D721Med (cell line): ENCODE measurements at places on chromosomes 4 and X.

- DNase-seq: no peak
Observed at GRCh38 chrX:10054396-10054795, 87.2 kb downstream of the CLDN34 start.

- DNase-seq: no peak
Observed at GRCh38 chrX:42432552-42432951, 345.4 kb downstream of the PPP1R2C start.

GRCh38 chr4:138865765-138866164 lies 149.8 kb upstream of the NOCT start:
- DNase-seq: no peak

DNA sequence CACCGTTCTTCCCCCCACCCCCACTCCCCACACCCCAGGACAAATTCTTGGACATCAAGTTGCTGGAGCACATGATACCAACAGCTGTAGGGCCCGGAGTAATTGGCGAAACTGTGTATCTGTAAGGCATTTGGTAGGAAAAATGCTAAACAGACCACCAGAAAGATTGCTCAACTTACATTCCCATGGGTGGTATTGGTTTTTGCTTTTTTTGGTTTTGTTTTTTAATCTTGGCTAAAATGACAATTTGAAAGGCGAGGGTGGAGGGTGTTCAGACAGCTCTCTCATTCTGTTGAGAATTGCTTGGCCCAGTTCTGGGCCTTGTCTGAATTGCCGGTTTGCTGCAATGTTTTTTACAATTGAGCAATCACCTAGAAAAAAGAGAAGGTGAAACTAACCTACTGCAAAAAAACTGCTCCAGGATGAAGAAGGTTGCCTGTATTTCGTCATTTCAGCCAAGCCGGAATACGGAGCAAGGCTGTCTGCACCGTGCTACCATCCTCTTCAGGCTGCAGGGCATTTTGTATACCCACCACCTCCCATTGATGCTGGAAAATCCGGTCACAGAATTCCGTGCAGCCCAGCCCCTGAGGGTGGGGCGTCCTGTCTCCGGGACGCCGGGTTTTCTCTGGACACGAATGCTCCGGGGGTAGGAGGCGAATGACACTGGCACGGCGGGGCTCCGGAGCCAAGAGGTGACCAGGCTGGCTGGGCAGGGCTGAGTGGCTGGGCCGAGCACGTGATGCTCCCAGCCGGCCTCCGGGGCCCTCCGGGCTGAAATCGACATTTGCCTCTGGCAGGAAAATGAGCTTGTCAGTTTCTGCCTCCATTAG lies at the start of gene CLCN4:
Gene CLCN4, plus strand, starts transcription at position 777 of the 833 bp plus-strand sequence. CDS start 28,058 bp downstream, outside the sequence.
- no peak for DNase-seq

DNA sequence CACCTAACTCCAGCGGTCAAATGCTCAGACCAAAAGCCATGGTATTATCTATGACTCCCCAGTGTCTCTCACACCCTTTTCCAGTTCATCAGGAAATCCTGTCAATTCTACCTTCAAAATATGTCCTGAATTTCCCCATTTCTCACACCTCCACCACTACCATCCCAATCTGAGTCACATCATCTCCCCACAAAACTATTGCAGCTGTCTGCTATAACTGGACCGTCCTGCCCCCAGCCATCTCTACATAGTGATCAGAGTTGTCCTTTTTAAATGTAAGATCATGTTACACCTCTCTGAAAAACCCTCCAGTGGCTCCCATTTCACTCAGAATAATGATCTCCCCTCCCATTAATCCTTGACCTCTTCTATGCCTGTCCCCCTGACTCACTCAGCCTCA lies 6.8 kb upstream of the ODAPH start:
- no peak for DNase-seq

DNA sequence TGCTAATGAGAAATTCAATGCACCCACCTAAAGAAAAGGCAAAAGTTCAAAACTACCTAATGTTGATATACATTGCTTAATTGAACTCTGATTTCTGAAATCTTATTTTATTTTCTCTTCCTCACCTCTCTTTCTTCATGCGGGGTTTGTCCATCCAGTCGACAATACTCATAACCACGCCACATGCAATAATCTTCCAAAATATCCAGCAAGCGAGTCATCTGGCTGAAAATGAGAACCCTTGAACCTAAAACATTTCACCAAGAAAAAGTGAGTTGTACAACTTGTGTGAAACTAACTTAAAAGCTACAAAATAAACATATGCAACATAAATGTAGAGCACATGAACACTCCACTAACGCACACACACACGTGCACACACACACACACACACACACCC lies 26.7 kb downstream of the SMARCA1 start:
- DNase-seq: no peak

- DNase-seq: no peak
Observed at GRCh38 chr4:144681806-144682205, 35.9 kb downstream of the HHIP start.

DNA sequence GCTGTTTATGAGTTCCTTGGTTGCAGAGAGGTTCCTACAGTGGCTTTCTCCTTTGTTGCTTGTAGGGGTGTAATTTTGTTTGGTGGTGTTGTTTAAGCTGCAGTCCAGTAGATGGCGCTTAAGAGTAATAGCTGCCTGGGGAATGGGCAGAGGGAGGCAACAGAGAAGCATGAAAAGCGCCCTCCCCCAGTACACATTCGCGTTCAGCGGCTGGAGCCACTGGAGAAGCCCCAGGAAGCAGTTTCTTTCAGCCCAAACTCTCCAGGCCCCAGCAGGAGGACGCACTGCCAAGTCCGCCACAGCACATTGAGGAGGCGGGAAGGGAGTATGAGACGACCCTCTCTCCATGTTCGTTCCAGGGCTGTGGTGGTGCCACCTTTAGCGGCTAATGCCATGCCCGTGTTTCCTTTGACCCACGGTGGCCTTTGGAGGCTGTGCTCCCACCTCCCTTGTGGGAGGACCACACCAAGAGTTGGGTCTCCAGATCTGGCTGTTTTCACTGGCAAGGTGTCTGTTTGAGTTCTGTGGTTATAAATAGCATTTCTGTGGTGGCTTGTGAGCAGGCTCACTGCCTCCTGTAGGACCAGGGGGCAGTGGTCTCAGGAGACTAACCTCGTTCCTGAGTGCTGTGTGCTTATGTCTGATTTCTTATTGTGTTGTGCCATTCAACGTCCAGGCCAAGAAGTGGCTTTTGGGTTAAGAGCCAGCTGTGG lies 252.3 kb downstream of the ARHGAP10 start:
- DNase-seq: peak; percentile 52

GRCh38 chrX:67435536-67435935 lies 108.3 kb upstream of the AR start:
- DNase-seq: no peak

- DNase-seq: no peak
Observed at GRCh38 chrX:78886550-78886949, 58.6 kb upstream of the P2RY10 start.

GRCh38 chr4:108152980-108153379 lies 15.8 kb downstream of the LEF1 start:
- DNase-seq: no peak

GRCh38 chrX:96685210-96686099 lies 813 bp downstream of the DIAPH2 start:
- no peak for DNase-seq

DNA sequence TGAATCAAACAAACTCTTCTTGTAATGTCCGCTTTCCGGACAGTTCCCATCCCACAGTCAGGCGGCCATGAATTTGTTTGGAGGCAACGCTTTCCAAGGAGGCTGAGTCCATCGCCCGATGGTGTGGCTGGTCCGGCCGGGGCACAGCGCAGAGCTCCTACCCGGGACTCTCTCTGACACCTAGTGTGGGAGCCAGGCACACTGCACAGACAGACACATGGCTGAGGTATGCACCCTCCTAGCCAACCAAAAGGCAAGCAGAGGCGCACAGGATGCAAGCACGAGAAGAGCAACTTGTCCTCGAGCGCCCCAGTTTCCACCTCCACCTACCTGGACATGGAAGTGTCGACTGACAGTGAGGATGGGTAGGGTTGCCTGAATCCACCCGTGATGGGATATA lies 87.5 kb downstream of the LEF1 start:
- DNase-seq: no peak

- DNase-seq: no peak
Observed at GRCh38 chrX:96389281-96390047, 295.2 kb upstream of the DIAPH2 start.

GRCh38 chr4:27360790-27361267 lies 500.2 kb downstream of the STIM2 start:
- no peak for DNase-seq

DNA sequence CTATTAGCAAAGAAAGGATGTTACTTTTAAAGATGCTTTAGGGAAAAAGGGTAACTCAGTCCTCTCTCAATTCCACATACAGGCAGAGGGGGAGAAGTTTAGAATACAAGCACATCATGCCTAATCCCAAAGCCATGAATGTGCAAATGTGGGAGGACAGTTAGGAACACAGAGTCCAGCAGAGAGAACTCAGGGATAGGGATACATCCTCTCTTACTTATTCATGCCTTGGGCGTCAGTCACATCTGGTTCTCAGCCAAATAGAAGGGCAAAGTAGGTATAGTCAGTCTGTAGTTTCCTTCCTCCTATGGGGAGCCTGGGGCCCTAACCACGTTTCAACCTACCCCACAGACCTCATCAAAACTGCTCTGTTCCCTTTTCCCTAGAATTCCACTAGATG lies 87.8 kb downstream of the GRIA3 start:
- no peak for DNase-seq

- no peak for DNase-seq
Observed at GRCh38 chrX:95539041-95539440, 1145.6 kb upstream of the DIAPH2 start.

- DNase-seq: no peak
Observed at GRCh38 chr4:18566970-18567799, 545.6 kb upstream of the LCORL start.

- no peak for DNase-seq
Observed at GRCh38 chr4:94480362-94480951, 28.7 kb downstream of the PDLIM5 start.

- no peak for DNase-seq
Observed at GRCh38 chr4:146334862-146335449, 120.6 kb downstream of the REELD1 start.

- no peak for DNase-seq
Observed at GRCh38 chr4:145066063-145066501, 31.9 kb downstream of the ANAPC10 start.

DNA sequence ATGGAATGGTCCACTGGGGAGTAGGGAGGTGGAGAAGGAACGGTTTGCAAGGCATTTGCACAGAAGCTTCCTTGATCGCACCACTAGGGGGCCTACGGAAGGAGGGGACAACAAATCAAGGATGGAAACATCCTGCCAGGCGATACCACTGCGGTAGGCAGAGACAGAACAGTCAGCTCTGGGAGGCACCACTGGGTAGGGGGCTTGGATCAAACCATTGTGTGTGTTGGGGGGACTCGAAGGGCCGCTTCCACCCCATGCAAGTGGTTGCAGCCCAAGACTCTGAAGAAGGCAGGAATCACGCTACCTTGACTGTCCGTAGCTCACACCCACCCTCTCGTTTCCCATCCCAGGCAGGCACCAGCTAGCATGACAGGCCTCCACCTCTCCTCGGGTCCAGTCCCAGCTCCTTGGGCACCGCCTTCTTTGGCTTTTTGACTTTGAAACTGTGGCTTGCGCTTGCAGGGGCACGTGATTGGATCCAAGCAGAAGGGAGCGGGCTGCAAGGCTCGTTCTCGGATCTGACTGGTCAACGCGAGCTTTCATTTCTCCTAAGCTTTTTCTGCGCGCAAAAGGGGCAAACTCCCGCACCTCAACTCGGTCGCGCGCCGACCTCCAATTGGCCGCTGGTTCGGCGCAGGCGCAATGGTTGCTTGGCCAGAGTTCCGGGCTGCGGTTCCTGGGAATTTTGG lies 28.4 kb downstream of the GAGE1 start:
- DNase-seq: no peak

DNA sequence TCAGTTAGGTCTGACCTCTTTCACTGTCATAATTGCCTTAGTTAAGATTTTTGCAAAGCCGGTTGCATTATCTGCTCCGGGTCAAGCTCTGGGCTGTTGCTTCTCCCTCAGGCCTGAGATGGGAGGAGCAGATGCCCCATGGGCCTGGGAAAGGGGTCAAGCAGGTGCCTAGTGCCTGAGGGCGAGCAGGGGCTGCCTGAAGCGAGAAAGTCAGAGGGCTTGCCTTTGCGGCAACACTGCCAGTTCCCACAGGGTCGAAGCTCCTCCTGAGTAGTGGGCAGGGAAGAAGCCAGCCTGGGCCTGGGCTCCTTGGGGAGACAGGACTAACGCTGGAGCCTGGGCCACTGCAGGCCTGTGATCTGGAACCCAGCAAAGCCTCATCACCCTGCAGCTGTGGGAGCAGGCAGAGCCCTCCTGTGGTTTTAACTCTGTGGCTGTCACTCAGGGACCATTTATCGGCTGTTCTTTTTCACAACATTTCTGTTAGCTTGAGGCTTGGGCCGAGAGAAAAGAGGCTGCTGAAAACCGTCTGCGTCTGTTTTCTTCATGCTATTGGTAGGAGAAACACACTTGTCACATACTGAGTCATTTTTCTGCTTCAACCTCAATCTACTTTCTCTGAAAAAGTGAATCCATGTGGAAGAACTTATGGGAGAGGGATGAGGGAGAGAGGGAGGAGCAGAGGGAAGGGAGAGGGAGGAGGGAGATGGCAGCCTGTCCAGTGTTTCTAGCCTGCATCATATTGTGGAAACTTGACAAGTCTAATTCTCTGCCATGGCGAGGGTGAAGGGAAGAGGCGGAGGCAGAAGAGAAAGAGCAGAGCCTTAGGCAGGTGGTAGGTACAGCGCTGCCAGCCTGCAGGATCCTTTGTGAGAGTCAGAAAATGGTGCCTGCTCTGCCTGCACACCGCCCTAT lies 68.4 kb downstream of the RHOH start:
- DNase-seq: no peak

- no peak for DNase-seq
Observed at GRCh38 chr4:56705966-56706365, 24.9 kb upstream of the HOPX start.

DNA sequence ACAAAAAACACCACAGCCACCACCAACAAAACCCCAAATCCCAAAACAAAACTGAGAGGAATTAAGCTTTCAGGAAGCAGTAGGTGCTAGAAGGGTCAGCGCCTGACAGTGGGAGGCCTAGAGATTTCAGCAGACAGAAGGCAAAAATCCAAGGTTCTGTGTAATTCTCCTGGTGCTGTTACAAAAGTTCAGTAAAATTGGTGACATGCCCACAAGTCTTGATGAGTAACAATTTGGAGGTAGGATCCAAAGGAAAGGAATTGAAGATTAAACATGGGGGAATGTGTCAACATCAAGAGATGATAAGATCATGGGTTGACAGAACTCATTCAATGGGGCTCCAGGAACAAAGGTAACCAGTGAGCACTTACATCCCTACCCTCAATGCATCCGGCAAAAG lies 653.8 kb upstream of the CPEB2 start:
- DNase-seq: no peak

- no peak for DNase-seq
Observed at GRCh38 chr4:74886484-74886883, 46.4 kb upstream of the PARM1 start.

- DNase-seq: no peak
Observed at GRCh38 chr4:122576261-122577188, 44.3 kb downstream of the IL21 start.

- DNase-seq: peak; percentile 83
Observed at GRCh38 chr4:145732895-145733880, 53.2 kb downstream of the C4orf51 start.
